ENCODE measurements at places on chromosomes 11 and 22.

GRCh38 chr11:86355256-86355655 lies 19.4 kb upstream of the CCDC81 start:
- DNase-seq = no peak

DNA sequence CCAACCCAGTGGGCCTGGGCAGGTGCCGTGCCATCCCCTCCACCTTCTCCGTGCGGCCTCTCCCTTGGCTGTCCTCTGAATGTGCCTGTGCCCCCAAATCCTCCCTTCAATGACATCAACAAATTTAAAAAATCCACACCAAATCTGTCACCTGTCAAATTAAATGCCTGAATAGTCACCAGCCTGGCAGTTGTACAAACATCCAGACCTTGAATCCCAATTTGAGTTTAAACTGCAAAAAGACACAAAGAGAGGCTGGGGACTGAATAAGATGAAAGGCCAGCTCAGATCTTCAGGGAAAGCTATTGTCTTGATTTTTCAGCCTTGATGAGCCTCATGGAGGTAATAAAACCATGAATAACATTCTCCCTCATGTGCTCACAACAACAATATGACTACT lies 194.7 kb downstream of the KIRREL3 start:
- DNase-seq = no peak

DNA sequence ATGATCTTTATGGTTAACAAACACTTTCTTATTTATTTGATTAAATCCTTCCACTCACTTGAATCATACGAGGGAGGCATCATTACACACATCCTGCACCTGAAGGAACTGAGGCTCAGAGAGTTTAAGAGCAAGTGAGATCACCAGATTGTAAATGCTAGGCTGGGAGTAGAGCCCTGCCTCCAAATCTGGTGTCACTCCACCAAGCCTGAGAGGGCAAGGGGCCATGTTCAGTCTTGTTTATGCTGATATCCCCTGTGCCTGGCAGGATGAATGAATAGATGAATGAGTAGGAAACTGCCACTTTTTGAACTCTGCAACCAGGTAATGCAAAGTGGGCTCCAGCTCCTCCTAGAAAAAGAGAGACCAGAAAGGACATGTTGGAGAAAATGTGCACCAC lies 59.1 kb downstream of the RASSF10 start:
- DNase-seq = no peak

DNA sequence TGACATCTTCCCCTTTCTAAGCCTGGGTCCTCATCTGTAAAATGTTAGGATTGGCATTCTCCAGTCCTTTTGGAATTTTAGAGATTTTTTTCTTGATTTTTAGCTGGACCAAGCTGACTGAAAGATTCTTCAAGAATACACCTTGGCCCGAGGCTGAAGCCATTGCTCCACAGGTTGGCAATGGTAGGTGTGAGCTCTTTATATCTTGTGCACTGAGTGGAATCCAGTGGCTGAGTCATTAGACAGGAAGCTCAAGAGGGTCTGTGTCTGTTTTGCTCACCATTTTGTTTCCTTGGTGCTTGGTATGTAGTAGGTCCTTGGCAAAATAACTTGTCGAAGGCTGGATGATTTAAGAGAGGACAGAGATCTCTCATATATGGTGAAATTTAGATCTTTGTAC lies 6.2 kb downstream of the EIF3L start:
- DNase-seq = no peak

DNA sequence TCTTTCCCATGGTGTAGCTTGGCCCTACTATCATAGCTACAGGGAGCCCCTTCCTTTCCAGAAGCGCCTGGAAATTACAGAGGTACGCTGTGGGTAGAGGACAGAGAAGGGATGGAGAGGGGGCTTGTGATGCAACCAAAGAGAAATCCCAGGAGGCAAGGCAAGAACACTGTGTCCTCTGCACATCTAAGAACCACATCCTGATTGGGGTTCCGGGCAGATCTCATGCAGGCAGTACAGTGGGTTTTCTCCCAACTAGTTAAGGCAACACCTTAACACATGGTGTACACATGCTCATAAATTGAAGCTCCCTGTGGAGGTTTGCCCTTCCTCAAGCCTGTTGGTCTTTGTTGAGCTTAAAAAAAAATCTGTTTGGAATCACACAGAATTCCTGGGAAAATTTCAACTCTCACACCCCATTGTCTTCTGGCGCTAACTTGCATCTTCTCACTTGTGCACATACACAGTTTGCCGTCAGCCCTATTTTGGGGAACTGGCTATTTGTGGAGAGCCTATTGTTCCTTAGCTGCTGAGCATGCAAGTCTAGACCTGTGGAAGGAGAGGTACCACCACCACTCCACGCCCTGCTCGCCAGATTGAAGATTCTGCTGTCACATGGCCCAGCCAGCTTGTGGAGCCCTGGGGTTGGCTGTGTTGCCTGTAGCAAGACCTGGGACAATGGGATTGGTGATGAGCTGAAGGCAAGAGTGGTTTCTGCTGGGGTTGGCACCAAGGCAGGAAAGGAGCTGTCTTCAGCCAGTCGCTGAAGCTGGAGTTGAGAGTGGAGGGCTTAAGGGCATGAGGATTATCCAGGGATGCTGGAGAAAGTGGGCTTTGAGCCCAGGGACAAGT lies 52.4 kb downstream of the ALX4 start:
- DNase-seq = no peak

DNA sequence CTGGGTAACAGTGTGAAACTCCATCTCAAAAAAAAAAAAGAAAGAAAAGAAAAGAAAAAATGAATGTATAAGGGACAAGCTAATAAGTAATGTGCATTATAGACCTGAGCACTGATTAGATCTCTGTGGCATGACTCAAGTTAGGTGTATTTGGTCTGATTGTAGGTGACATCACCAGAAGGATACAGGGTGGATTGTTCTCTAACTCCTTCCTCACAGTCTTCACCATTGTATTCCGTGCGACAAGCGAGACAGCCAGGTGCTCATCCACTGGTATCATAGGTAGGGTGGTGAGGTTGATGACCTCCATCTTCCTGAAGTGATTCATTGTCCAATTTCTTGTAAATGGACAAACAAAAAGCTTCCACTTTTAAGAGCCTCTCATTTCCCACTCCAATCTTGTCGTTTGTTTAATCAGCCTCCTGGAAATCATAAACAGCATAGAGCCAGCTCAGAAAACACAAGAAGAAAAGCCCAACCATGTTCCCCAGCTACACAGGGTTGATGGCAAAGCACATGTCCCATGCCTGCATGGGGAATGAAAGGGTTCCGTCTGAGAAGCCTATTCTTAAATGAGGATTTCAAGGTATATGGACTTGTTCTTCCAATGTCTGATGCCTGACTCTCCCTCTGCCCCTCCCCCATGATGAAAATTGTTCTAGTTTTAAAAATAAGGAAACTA lies 6.2 kb downstream of the FAM227A start:
- no peak for DNase-seq

- no peak for DNase-seq
Measured at GRCh38 chr22:36671404-36671803, 32.1 kb downstream of the CACNG2 start.

DNA sequence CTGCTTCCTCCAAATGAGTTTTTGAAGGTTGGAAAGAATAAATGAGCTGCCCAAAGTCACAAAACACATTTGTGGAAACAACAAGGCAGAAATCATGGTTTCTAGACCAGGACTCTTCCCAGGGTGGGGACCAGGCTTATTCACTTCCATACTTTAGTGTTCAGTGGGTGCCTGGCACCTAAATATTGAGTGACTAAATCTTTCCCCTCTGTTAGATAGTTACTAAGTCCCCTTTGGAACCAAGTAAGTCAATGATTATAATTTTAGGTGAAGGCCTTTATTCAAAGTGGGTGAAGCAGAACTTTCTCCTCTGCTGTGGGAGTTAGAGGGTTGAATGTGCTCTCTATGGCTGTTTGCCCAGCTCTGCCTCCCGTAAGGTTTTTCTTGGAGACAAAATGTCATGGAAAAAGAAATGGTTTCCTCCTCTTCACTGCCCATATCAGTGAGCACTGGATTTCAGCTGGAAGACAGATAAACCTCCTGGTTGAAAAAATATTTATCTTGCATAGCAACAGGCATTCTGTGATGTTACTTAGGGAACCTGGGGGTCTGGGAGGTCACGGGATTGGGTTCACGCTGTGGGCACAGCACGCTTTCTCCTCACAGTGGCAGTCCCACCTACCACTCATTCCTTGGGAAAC lies 117.8 kb downstream of the CCDC81 start:
- no peak for DNase-seq

DNA sequence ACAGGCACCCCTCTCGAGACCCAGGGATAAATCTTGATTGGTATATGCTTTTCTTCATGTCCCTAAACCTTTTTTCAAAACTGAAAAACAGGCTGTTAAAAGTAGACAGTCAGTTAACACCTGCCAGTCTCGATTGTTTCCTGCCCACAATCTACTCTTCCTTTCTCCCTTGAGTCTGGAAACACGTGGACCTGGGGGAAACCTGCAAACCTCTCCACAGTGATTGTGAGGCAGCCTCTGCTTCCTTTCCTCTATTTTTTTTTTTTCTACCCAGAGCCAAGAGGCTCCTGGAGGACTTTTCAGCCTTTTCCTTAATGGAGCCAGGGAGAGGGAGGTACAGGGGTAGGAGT lies 69.4 kb upstream of the CLMP start:
- DNase-seq = no peak

- no peak for DNase-seq
Measured at GRCh38 chr11:29321293-29322132, 695.3 kb downstream of the KCNA4 start.

DNA sequence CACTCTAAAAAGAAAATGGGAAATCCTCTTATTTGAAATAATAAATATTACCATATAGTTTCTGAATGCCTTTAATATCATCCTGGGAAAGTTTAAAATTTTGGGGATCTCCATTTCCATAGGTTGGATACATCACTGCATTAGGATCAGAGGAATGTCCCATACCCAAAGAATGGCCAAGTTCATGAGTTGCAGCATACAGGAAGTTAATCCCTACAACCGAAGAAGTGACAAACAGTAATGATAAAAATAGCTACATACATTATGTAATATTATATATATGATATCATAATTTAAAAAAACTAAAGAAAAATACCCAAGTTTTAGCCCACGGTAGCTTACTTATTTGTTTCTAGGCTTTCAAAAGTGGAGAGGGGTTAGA lies 7.4 kb downstream of the MMP7 start:
- DNase-seq = no peak

DNA sequence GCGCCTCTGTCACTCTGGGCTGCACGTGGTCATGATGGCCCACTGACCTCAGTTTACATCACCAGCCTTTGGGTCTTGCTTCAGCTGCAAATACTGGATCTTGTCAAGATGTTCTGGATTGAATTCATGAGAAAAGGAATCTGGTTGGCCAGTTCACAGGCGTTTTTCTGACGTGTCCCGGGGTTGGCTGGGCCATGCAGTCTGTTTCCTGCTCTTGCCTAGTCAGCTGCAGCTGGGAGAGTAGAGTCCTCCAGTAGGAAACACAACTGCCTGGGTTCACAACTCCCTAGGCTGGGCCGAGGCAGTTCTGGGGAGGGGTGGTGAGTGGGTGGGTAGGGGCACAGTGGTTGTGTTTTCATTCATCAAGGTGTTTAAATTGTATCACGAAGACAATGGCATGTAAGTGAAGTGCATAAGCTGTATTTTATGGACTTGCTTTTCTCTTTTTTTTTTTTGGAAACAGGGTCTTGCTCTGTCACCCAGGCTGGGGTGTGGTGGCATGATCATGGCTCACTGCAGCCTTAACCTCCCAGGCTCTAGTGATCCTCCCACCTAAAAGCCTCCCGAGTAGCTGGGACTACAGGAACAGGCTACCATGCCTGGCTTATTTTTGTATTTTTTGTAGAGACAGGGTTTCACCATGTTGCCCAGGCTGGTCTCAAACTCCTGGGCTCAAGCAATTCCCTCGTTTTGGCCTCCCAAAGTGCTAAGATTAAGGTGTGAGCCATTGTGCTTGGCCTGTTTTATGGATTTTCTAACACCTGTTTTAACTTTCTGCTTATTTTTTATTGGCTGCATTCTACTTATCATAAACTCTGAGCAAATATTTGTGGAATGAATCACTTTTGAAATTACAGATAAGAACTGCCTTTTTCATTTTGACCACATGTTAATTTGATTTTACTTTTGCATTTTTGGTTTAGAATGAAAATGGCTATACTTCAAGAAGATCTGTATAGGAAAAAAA lies 54.0 kb upstream of the PITPNB start:
- DNase-seq = no peak

- no peak for DNase-seq
Measured at GRCh38 chr11:94203070-94203469, 74.4 kb downstream of the PANX1 start.

DNA sequence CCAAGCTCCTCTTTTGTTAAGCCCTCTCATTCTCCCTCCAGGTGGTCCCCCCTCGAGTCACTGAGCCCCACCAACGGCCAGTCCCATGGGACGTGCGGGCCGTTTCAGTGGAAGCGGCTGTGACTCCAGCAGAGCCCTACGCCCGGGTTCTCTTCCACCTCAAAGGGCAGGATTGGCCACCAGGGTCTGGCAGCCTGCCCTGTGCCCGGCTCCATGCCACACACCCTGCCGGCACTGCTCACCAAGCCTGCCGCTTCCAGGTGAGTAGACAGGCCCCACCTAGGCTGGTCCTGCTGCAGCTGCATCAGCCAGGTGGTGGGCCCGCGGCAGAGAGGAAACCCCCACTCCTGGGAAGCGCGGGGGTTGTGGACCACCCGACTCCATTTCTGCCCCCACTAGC lies 3.3 kb downstream of the TMEM132A start:
- DNase-seq = no peak

DNA sequence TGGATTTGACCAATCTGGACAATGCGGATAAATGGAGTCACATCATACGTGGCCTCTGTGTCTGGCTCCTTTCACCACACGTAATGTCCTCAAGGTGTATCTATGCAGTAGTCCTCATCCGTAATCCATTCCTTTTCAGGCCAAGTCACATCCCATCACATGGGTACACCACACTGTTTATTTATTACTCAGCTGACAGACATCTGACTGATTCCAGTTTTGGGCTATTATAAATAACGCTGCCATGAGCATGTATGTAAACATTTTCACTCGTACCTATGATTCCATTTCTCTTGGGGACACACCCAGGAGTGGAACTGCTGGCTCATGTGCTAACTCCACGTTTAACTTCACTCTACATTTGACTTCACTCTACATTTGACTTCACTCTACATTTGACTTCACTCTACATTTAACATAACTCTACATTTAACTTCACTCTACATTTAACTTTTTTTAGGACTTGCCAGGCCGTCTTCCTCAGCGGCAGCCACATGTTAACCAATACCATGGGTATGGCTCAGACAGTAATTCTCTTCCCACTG lies 52.1 kb downstream of the SHANK2 start:
- no peak for DNase-seq

GRCh38 chr11:15159085-15159484 lies 44.4 kb downstream of the INSC start:
- DNase-seq = peak; percentile 55

GRCh38 chr11:17645190-17645970 lies 74.0 kb upstream of the MYOD1 start:
- no peak for DNase-seq

DNA sequence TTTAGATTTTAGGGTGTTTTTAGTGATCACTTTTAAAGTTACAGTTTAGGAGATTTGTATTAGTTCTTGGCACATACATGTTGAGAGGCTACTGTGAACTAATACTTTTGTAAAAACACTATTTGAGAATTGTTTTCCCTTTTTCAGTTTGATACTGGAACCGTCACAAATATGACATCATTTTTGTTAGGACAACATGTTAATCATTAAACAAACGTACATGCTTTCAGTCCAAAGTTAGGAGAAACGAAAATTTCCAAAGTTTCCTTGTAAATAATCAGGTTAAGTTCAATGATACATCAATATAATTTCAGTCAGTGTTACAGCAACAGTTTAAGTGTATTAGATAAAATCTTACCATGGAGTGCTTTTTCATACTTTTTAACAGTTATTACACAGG lies 53.1 kb downstream of the SPECC1L start:
- DNase-seq = no peak

Data from NCI-H526 (cell line).